ENCODE measurements at places on chromosomes 7 and 10. TPM values are rescaled to one million over a fixed set of nuclear protein-coding genes. Genes with fewer than 3 reads are reported as not detected.

GRCh38 chr7:25087855-25088254 is 37.2 kb downstream of the CYCS start:
- DNase-seq, result no peak

DNA sequence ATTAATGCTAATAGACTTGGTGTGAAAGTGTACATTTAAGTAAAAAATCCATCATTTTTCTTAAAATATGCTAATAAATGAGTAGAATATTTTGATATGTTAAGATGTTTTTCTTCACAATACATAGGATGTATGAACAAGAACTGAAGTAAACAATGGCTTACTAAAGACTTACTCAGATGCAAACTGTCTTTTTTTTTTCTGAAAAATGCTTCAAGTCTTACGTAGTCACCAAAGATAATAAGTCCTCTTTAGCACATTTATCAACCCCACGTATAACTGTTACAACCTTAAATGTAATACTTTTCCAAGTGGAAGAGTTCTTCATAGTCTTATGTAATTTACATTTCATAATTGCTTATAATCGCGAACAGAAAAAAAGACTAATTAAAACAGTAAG is 54.8 kb downstream of the MDFIC start:
- no peak for DNase-seq

The NPSR1 gene
- 0.16 TPM for polyA plus RNA-seq

The SLC26A5 gene
- polyA plus RNA-seq, result 0.09 TPM

The GET4 gene
- polyA plus RNA-seq, result 76.0 TPM

The CTAGE15 gene
- 5.2 TPM for polyA plus RNA-seq

Data from large intestine (tissue), 12 donors.